ENCODE measurements at places on chromosomes 13 and 19.

GRCh38 chr13:47334173-47334572 lies 437.3 kb upstream of the HTR2A start:
- no peak for DNase-seq

DNA sequence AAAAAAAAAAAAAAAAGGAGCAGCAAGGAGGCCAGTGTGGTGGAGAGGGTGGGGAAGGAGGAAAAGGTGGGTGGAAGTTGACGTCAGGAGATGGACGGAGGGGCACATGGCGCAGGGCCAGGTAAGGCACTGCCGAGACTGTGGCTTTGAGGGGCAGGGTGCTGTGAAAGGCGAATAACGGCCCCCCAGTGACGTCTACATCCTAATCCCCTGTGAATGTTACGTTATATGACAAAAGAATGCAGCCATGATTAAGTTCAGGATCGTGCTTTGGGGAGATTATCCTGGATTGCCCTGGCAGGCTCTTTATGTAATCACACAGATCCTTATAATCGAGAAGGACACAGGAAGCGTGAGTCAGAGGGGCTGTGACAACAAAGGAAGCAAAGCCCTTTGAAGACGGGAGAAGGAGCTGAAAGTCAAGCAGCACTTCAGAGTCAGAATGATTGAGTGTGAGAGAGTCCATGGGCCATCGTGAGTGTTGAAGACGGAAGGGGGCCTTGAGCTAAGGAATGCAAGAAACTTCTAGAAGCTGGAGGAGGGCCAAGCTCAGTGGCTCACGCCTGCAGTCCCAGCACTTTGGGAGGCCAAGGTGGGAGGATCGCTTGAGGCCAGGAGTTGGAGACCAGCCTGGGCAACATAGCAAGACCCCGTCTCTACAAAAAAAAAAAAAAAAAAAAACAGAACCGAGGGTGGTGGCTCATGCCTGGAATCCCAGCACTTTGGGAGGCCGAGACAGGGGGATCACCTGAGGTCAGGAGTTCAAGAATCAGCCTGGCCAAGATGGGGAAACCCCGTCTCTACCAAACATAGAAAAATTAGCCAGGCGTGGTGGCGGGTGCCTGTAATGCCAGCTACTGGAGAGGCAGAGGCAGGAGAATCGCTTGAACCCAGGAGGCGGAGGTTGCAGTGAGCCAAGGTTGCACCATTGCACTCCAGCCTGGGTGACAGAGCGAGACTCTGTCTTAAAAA lies 13.8 kb upstream of the CEACAM16 start:
- DNase-seq, result no peak

- DNase-seq, result peak; percentile 69
Measured at GRCh38 chr19:18007917-18008673, at the start of gene ARRDC2. Gene ARRDC2 (plus strand): TSS chr19:18008170. CDS start chr19:18008311, 141 bp downstream.

DNA sequence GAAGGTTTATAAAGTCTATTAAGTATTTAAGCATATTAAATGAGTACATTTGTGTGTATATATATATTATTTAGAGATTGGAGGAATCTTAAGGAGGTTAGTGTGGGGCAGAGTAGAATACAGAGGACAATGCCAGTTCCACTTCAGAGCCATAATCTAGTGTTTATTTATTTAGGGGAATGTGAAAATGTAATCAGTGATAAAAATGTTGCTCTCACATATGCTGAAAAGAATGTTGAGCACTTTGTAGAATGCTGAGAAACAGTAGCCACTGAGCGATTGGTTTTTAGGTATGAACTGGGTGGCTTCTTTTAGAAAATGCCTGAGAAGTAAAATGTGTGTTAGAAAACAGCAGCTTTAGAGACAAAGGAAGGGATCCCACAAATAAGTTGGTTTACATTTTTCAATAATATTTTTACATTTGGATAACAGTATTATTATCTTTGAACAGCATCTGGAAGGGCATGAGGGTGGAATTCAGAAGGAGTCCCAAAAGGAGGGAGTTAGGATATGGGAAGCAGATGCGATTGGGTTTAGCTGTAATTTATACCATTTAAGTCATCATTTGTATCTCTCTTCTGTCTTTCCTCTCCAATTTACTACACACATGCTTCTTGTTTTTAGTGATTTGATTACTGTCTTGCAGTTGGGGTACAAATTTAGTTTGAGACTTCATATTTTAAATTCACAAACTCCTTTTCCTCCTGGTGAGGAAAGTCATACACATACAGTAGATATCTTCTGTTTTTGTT lies 68.6 kb downstream of the NDFIP2 start:
- DNase-seq, result no peak

DNA sequence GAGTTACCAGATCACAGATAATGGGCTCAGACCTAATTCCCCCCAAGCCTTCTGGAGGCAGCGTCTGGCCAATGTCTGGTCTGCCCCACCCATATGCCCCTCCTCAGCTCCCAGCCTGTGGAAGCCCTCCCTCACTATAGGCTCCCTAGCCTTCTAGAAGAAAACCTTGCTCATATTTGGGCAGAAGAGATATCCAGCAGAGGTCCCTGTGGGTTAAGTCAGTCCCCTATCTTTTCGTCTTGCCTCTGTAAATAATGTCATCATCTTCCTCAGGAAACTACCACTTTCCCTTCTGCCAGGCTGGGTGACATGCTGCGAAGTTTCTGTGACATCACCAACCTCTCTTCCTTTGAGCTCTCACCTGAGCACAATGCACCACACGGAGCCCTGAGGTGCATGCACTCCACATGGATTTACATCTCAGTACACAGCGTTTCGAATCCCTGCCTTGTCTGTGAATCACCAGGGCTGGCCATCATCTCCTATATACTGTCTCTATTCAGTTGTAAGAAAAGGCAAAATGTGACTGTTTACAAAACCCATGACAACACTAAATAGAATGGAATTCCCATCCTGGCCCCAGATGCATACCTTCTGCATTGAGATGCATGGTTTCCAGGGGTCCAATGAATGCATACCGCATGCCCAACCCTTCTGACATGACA lies 112.8 kb downstream of the CRYL1 start:
- no peak for DNase-seq

All from progenitor cell of endocrine pancreas (in vitro differentiated cells).